A549 (cell line): ENCODE measurements at places on chromosomes 5 and 9.

DNA sequence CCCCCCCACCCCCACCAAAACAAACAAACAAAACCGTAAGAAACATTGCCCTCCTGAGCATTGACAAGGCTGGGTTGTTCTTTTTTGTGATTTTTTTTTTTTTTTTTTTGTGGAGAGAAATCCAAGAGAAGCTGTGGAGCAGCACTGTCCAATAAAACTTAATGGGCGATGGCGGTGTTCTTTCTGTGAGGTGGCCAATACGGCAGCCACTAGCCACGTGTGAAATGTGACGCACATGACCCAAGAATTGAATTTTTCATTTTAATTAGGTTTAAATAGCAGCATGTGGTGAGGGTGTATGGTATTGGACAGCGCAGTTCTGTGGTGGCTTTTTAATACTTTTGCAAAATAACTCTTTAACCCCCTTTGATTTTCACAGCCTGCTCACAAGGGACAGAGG is 251.1 kb downstream of the PDZD2 start:
- no peak for DNase-seq

DNA sequence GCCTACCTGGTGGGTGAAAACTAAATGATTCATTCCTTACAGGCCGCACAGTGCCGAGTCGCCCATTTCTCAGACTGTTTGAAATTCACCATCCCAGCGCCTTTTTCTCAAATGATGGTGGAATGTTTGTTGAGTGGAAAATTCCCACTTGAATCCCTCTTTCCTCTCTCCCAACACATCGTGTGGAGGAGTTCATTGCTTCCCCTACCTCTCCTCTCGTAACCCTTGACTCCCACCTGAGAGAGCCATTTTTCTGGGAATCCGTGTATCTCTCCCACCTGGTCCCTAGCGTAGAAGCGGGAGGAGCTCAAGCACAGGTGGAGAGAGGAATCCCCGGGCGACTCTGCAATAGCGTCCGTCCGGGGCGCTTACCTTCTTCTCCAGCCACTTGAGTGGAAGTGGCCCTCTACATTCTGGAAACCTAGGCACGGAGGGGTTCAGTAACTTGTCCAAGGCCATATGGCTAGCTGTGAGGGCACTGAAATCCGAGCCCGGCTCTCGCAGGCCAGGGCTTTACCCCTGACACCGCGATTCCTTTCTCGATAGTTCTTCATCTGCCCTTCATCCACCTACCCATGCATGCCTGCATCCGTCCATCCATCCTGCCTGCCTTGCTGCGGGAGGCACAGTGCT is 683 bp downstream of the OSMR start:
- peak; percentile 36 for DNase-seq

DNA sequence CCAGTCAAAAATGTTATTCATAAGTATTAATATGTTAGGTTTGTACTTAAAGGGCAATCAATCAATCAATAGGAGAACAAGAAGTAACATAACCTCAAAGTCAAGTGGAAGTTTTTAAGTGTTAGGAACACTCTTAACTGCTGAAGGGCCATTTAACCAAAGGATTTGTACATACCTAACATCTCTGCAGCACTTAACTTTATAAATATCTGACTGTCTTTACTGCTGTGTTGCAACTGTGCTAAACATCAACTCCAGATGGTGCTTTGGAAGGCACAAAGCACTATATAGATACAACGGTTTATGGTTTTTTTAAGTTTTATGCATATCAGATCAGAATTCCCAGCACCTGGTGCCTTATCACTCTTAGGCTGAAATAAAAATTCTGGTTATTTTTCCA is 604.9 kb upstream of the PTGER4 start:
- DNase-seq: no peak

- no peak for DNase-seq
These were observed 42.5 kb downstream of the ERGIC1 start for GRCh38 chr5:172876578-172876977.

GRCh38 chr9:8727191-8727590 is 927.6 kb upstream of the DMAC1 start:
- no peak for DNase-seq

DNA sequence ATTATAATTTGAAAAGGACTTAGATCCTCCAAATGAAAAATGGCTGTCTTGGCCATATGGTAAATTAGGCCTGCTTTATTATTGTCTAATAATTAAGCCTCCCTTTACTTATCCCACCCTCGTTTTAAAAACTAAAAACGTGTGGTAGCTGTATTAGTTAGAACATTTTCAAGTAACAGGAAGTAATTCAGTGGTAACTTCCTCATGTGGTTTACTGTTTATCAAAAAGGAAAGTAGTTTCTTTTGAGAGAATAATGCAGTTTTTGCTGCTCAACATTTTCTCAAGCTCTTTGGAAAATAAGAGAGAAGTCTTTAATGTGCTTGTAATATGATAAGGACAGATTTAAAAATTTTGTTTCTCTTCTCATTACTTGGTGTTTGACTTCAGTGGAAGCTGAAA is 26.0 kb downstream of the ZCCHC7 start:
- DNase-seq: no peak

GRCh38 chr9:82404881-82405280 is 416.3 kb downstream of the SPATA31D1 start:
- DNase-seq: no peak
